Glutamatergic neuron (in vitro differentiated cells): ENCODE measurements at places on chromosomes 6 and 20.

GRCh38 chr20:10984913-10985312, 311.1 kb upstream of the JAG1 start:
- no peak for DNase-seq

DNA sequence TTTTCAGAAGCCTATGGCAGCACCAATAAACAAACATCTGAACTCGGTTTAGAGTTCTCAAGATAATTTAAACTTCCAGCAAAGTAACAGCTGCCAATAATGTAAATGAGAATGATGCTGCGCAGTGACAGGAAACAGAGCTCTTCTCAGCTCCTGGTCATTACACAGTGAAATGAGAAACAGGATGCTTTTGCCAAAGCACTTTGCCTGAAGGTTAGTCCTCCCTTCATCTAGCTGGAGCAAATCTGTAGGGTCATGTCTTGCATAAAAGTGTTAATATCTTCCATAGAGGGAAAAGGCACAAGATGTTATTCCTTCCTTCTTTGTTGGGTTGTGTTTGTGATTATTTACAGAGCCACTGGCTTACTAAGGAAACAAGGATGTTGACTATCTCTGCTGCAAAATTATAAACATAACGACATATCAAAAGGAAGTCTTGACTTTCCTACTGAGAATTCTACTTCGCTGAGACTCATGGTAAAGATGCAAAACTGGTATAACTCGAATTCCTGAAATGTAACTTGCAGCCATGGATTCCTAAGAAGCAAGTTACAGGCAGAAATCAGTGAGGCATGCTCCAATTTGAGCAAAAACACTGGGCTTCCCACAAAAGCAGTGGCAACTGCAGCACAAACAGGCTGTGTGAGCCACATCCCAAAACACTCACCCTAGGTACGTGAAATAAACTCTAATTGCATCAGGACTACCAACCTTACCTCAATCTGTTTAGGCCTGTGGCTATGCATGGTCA, 102.5 kb upstream of the BEND6 start:
- no peak for DNase-seq

DNA sequence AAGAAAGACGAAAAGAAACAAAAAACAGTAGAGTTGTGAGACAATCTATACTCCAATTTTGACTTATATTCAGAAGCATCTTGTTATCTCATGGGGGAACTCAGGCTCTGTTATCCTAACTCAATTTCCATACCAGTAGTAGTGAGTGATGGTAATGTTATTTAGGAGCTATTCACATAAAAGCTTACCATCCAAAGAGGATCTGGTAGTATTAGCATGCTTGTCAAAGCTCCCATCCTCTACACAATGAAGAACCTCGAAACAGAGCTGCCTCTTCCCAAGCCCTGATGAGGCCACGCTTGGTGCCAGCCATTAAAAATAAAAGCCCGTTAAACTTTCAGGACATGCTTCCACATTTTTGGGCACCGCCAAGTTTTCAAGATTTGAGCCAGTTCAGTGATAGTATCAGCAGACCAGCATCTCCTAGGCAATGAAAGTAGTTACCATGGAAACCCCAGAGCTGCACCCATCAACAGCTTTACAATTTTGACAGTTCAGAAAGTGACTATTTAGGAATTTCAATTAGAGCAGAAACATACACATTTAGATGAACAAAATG, 173.3 kb downstream of the CD83 start:
- no peak for DNase-seq

- DNase-seq = no peak
Measured at GRCh38 chr20:21941941-21942805, 236.7 kb downstream of the PAX1 start.

DNA sequence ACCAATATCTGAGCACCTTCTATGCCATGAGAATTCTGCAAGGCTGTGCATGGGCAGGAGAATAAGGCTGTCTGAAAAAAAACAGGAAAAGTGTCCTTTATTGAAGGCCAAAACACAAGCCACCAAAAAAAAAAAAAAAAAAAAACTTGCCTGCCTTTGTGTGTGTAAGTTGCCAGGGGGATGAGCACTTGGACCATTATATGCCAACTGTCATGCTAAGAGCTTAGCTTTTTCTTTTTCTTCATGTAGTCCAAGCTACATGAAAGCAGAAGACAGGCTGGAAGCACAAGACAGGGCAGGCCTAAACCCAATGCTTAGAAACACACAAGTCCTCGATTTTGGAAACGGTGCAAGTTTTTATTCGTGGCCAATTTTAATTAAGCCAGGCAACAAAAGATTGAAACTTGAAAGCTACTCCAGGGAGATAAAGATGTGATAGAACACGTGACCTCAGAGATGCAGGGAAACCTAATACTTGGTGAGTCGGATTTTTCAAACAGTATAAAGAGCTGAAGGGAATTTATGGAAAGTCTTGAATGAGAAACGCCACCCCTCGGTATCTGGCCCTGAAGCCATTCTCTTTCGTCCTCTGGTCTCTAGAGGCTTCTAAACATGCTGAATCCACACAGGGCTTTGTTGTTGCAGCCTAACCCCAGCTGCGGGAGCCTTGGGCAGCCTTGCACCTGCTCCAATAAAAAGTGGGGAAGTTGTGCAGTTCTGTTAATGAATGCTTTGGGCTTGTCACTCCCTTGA, 8.6 kb downstream of the BMP7 start:
- DNase-seq = no peak

DNA sequence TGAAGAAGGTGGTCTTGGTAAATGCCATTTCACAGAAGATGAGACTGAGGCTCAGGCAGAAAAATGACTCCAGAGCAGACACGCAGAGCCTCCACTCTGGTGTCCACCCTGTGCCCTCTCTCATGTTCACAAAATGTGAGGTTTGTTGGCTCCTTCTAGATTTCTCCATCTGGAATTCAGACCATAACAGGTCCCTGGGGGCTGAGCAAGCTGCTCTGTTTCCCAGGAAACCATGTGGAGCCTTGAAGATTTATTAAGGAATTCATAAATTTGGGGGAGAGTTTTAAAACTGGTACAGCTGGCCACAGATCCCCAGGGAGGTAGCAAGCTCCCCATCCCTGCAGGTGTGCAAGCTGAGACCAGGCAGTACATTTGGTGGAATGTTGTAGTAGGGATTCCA, 38.8 kb upstream of the SIRPA start:
- no peak for DNase-seq

- no peak for DNase-seq
Measured at GRCh38 chr20:16535277-16535676, 38.0 kb downstream of the KIF16B start.

DNA sequence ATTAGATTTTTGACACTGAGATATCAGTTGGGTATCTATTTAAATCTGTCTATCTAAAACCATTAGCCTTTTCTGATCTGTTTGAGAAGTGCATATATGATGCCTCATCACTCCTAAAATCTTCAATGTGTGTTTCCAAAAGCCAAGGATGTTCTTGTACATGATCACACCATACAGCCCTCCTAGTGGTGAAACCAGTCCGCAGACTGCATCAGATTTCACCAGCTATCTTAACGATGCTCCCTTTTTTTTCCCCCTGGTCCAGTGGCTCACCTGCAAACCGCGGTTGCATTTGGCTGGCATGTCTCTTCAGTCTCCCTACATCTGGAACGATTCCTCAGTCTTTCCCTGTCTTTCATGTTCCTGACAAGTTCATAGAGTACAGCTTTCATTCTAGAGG, 4.0 kb downstream of the KIZ start:
- no peak for DNase-seq

- no peak for DNase-seq
Measured at GRCh38 chr6:12419631-12420272, 129.6 kb downstream of the EDN1 start.

DNA sequence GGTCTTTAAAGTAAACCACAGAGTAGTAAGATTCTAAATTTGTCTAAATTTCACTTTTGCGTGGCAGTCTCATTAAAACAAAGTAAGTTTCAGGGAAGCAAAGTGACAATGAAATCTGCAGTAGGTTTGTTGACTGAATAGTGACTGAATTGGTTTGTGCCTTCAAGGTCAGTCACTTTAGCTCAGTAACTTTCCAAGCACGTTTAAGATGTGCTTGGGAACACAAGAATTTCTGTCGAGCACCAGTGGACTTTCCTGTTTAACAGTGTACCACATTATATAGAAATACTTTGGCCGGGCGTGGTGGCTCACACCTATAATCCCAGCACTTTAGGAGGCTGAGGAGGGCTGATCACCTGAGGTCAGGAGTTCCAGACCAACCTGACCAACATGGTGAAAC, 1.7 kb upstream of the CD24 start:
- DNase-seq = no peak

DNA sequence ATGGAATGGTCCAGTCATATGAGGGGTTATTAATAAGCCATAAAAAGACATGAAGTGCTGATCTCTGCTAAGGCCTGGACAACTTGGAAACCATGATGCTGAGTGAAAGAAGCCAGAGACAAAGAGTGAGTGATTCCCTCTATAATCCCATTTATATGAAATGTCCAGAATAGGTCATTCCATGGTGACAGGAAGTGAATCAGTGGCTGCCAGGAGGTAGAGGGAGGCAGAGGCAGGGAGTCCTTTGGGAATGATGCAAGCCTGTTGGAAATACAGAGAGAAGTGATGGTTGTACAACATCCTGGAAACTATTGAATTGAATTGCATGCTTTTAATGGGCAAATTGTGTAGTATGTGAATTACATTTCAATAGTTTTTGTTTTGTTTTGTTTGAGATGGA, 26.4 kb downstream of the ANKRD60 start:
- no peak for DNase-seq

GRCh38 chr6:111987295-111987694, 66.6 kb upstream of the CCN6 start:
- no peak for DNase-seq

GRCh38 chr6:65199683-65200082, 507.3 kb downstream of the EYS start:
- no peak for DNase-seq

DNA sequence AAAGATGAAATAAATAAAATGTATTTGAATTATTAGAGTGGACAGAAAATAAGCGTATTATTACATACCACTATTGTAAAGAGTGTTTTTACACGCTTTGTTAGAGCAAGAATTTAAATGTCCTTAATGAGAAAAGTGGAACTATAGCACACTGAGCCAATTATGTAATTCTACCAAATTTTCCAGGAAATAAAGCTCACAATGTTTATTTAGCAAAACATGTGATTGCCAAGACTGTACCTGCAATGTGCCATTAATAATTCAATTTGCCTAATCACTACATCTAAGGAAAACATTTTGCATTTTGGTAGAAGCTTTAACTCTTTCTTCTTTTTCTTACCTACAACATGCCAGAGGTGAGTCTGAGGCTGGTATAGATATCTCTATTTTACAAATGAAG, 58.7 kb upstream of the PHACTR1 start:
- no peak for DNase-seq

GRCh38 chr6:153662982-153663381, 376.1 kb upstream of the OPRM1 start:
- DNase-seq = no peak

DNA sequence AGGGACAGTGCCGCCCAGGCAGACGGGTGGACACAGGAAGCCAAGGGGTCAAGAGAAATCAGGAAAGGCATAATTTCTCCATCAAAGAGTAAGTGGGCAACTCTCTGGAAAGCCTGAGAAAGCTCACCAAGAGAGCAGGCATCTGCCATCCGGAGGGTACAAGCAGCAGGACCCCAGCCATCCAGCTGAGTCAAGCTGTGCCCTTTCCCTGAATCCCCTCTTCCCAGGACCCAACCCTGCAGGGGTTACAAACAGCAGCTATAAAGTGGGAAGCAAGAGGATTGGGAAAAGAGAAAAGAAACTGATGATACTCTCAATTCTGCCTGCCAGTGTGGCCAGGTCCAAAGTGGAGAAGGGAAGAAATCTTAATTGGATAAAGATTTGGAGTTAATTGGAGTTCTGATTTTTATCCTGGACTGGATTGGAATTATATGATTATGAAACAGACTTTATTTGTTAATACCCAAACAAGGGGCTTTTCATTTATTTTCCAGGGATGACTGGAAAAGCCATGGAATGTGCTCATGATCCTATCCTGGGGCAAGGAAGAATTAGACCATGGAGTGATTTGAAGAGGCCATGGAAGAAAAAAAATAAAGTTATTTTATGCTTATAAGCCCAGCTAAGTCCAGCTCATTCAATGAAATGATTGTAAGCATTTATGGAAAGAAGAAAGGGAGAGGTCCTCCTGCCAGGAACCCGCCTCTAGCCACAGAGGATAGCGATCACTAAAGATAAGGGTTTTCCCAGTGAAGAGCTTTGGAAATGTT, 34.9 kb downstream of the NHLRC1 start:
- DNase-seq = no peak

- no peak for DNase-seq
Measured at GRCh38 chr6:98526465-98526864, 307.9 kb upstream of the POU3F2 start.
